ENCODE measurements at places on chromosomes 4 and X. TPM values are rescaled to one million over a fixed set of nuclear protein-coding genes. Genes with fewer than 3 reads are reported as not detected.

DNA sequence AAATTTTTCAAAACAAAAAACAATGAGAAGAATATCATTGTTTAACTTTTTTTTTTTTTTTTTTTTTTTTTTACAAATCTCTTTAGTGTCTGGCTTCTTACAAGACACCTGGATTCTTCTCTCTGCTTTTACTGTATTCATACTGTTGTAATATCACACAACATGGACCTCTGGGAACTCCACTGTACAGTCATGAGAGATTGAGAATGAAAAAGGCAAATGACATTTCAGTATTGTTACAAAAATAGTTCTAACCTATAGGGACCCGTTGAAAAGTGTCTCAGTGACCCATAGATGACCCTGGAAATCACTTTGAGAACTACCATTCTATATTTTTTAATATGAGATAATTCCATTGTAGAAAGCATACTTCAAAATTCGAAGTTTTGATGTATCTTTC, 124.4 kb downstream of the SLIT2 start:
- H3K27me3 ChIP-seq = no peaks in the 10 kb centered on the region
- no peak for DNase-seq
- no peak overlapping the region for H3K4me3 ChIP-seq
- H3K27ac ChIP-seq = no peak overlapping the region
- no peaks in the 10 kb centered on the region for H3K4me1 ChIP-seq

- H3K27me3 ChIP-seq = no peaks in the 10 kb centered on the region
- no peaks in the 10 kb centered on the region for H3K36me3 ChIP-seq
- no peak for DNase-seq
- no peak overlapping the region for H3K4me3 ChIP-seq
- no peaks in the 10 kb centered on the region for H3K4me1 ChIP-seq
These were observed 22.3 kb downstream of the UGT2A2 start for GRCh38 chr4:69617083-69617694.

- DNase-seq = no peak
- no peak overlapping the region for H3K4me3 ChIP-seq
- H3K27me3 ChIP-seq = no peaks in the 10 kb centered on the region
- no peaks in the 10 kb centered on the region for H3K4me1 ChIP-seq
- H3K36me3 ChIP-seq = no peaks in the 10 kb centered on the region
- no peak overlapping the region for H3K27ac ChIP-seq
These were observed 755.4 kb downstream of the SH3BGRL start for GRCh38 chrX:81957318-81957717.

GRCh38 chrX:105910563-105911105, 88.3 kb downstream of the NRK start:
- no peak for DNase-seq
- H3K4me1 ChIP-seq = no peaks in the 10 kb centered on the region
- no peaks in the 10 kb centered on the region for H3K36me3 ChIP-seq

- H3K4me1 ChIP-seq = no peaks in the 10 kb centered on the region
- H3K27ac ChIP-seq = no peak overlapping the region
- no peak for DNase-seq
- H3K4me3 ChIP-seq = no peak overlapping the region
- no peaks in the 10 kb centered on the region for H3K36me3 ChIP-seq
These were observed 1819.5 kb upstream of the TENM3 start for GRCh38 chr4:180423712-180424057.

GRCh38 chr4:55017406-55017805, 108.0 kb downstream of the KDR start:
- H3K36me3 ChIP-seq = no peaks in the 10 kb centered on the region
- no peaks in the 10 kb centered on the region for H3K27me3 ChIP-seq
- DNase-seq = no peak
- no peak overlapping the region for H3K4me3 ChIP-seq

- no peaks in the 10 kb centered on the region for H3K27me3 ChIP-seq
- H3K36me3 ChIP-seq = no peaks in the 10 kb centered on the region
- no peak for DNase-seq
- no peaks in the 10 kb centered on the region for H3K4me1 ChIP-seq
These were observed 32.4 kb upstream of the PPP2R3B start for GRCh38 chrX:418927-419729.

SATL1 gene
- not detected for total RNA-seq
